ENCODE measurements at places on chromosomes 16 and 17.
A peak's percentile ranks its signal among the peaks of the same experiment; 100 is the strongest.

DNA sequence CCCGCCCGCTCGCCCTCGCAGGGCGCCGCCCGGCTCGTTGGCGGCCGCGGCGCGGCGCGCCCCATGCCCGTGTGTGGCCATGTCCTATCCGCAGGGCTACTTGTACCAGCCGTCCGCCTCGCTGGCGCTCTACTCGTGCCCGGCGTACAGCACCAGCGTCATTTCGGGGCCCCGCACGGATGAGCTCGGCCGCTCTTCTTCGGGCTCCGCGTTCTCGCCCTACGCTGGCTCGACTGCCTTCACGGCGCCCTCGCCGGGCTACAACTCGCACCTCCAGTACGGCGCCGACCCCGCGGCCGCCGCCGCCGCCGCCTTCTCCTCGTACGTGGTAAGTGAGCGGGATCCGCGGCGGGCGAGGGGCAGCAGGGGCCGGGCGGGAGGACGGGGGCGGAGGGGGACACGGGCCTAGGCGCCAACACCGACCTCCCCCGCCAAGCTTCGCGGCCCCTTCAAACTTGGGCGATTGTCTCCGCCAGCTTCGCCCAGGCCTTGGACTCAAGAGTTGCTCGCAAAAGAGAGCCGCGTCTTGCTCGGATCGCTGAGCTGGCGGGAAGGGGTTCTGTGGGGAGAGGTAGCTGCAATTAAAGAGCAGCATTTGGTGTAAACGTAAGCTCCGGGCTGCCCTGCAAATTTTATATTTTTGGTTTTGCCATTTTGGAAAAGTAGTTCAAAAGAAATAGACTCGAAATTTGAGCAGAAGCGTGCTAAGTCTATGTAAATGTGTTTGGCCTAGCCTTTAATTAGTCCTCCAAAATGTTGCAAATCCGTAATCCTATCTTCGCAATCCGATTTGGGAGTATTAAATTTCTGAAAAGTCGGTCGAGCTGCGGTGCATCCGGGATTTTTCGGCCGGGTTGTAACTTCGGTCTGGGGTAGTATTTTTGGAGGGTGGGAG lies 702 bp downstream of the IRX5 start:
- DNase-seq: no peak

DNA sequence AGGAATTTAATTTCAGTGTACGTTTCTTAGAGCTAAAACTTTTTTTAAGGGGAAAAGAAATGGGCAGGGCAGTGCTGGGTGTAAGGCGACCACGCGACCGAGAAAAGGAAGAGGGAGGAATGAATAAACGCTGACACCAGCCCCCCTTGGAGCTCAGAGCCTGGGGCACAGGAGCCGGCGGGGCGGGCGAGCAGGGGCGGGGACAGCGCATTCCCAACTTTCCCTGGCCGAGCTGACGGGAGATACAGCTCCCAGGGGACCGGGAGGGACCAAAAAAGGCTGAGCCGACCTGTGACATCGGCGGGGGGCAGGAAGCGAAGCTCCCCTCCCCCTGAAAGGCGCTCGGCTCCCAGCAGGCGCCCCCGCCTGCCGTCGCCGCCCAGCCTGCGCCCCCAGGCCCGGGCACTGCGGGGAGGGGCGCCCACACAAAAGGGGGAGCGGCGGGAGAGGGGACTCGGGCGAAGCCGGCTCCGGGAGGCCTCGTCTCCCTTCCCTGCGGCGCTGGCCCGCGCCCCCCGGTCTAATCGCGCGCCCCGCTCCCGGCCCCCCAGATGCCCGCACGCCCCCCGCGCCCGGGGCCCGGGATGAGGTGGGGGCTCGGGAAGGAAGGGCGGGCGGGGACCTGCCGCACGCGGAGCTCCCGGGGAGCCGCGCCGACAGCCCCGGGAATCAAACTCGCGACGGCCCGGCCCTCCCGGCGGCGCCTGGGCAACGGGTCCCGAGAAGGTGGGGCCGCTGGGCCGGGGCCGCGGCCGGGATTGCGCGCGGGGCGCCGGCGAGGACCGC lies 622 bp downstream of the CUEDC1 start:
- DNase-seq: no peak

DNA sequence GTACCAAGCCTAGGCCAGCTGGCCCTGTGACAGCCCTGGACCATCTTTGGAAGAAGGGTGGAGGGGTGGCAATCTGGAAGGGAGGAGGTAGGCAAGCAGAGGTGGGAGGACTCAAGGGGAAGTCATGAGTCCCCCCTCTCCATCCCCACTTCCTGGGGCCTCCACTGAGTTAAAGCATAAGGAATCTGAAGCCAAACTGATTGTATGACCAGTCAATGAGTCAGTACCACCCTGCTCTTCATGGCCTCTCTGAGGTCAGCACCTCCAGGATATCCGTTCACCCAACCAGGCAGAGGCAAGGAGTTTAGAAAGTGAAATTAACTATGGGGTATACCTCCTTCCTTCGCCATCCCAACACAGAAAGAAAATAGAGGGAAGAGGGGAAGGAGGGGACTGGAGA lies 272.7 kb downstream of the SOX9 start:
- DNase-seq: no peak

DNA sequence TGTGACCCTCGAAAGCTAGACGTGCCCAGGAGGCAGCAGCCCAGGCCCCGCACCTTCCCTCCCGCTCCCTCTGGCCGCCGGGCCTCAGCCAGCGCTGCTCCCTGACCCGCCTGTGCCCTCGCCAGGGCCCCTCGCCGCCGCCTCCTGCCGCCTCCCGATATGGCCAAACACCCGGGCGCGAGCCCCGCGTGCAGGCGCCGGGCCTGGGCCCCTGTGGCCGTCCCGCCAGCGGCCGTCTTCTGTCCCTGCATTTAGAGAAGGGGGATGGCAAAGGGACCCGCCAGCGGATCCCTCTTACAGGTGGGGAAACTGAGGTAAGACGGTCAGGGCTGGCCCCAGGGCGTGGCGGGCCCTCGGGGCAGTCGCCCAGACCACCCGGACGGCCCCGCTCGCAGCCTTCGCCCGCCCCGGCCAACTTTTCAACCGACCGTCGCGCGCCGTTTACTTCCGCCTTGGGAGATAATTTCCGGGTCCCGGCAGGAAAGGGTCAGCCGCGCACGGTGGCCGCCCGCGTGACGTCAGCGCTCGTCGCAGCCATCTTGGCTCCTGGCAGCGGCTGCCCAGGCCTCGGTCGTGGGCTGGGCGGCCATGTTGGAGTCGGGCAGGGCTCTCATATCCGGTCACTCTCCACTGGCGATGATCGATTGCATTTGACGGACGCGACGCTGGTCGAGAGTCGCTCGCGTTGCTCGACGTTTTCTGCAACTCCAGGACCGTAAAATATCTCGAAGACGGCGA lies 7.0 kb upstream of the GNG13 start:
- peak; percentile 70 for DNase-seq

DNA sequence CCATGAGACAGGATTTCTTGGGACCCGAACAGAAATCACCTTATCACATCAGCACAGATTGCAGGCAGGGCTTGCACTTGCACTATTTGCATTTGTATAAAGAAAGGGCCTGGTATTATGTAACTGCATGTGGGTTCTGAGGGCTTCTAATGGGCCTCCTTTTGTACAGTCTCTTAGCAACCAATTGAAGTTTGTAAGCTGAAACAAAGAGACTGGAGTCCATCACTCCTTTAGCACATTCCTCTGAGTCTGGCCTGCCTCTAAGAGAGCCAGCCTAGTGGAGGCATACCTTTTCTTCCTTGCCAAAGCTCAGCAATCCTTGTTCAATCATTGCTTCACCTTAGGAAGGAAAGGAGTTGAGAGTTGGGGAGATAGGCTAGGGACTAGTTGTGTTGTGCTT lies 387.1 kb downstream of the XYLT1 start:
- no peak for DNase-seq

GRCh38 chr16:46729326-46729995 lies 18.7 kb downstream of the MYLK3 start:
- DNase-seq: no peak

- DNase-seq: no peak
Observed at GRCh38 chr16:6560306-6561100, 772.1 kb upstream of the RBFOX1 start.

DNA sequence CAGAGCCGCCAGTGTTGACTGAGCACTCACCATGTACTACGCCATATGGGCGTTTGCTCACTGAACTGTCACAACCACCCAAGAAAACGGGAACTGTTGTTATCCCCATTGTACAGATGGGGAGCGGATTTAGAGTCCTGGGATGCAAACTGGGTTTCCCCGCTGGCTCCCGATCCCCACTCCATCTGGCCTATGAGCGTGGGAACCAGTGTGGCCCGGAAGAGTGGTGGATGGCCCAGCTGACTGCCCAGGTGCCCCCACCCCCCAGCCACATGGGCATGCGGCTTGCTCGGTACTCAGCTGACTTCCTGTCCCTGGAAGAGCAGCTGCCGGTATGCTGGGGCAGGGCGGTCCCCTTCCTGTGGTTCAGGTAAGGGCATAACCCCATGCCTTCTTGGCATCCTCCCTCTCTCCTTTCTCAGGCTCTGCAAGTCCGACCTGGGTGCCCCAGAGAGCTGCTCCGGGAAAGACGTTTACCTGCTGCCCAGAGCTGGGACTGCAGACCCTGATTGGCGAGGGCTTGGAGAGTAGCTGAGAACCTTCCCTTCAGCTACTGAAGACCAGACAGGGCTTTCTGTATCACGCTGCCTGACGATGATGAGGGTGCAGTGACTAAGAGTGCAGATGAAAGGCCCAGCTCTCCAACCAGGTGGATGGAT lies 16.2 kb downstream of the SOCS3 start:
- DNase-seq: peak; percentile 74

- no peak for DNase-seq
Observed at GRCh38 chr17:17689312-17689711, 8.1 kb downstream of the RAI1 start.

GRCh38 chr17:6427279-6427781 lies 7.6 kb downstream of the AIPL1 start:
- DNase-seq: no peak

DNA sequence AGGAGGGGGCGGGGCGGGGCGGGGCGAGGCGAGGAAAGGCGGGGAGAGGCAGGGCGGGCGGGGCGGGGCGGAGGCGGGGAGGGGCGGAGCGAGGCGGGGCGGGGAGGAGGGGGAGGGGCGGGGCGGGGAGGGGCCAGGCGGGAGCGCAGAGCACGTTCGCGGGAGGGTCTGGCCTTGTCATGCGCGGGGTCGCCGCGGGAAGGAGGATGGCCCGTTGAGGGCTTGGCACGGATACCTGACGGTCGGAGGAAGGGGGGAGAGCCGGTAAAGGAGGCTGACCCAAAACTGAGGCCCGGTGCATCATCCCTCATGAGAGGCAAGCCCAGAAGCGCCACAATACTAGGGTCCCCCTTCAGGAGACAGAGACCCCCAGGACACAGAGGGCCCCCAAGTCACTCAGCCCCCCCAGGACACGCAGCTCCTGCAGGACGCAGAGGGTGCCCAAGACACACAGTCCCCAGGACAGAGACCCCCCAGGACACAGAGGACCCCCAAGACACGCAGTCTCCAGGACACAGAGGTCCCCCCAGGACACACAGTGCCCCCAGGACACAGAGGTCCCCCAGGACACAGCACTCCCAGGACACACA lies 593 bp upstream of the WDR45B start:
- DNase-seq: no peak

DNA sequence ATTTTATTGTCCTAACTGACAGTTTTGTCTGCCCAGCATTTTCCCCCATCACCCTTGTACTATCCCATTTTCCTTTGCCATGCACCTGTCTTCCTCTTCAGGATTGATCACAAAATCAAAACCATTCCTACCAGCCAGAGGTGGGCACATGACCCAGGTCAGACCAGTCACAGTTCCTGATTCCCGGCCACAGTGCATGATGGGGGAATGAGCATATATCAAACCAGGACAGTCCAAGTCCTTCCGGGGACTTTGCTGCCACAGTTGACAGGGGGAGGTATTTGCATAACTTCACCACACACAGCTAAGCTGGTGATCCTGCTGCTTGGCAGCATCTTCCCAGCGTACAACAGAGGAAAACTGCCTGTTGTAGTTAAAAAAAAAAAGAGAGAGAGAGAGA lies 493.9 kb downstream of the WWOX start:
- no peak for DNase-seq

All from stimulated activated CD4-positive, alpha-beta T cell treated with anti-CD3 and anti-CD28 coated beads, TNF-alpha, amount 100 ng/mL, for 4 hours (primary cell).